ENCODE measurements at places on chromosomes 12 and 14.

GRCh38 chr12:130973906-130974305 lies 20.2 kb downstream of the ADGRD1 start:
- DNase-seq = no peak

- DNase-seq = no peak
These were observed 9.9 kb downstream of the GALNT9 start for GRCh38 chr12:132319359-132319950.

GRCh38 chr12:2049604-2050540 lies 2.9 kb upstream of the CACNA1C start:
- DNase-seq = peak; percentile 58

- peak; percentile 83 for DNase-seq
These were observed 24.3 kb upstream of the PCNX1 start for GRCh38 chr14:70882776-70883492.

DNA sequence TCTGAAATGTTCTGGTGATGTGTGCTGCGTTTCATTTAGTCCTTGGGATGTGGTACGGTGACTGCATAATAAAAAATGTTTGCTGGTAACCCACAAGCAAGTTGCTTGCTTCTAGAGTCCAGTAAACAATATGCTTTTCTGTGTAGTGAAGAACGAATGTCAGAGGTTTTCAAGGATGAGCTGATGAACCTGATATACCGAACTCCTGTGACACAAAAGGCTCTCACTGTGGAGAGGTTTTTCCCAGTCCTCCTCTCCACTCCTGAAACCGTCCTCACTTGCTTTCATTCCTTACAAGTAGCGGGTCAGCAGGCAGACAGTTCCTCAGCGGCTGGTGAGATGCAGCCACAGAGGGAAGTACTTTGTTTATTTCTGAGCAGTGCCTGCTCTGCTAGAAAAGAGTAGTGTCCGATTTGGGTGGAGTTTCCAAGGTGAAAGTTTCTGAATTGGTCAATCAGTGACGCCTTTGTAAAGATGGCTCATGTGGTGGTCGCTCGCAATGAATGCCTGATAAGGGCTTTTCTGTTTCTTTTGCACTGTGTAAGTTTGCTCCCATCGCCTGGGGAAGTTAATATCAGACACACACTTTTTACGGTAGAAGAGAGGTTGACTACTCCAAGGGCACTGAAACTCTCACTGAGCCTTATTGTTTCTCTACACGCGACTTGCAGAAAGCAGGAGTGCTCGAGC lies 3.0 kb downstream of the ETV6 start:
- DNase-seq = peak; percentile 53

DNA sequence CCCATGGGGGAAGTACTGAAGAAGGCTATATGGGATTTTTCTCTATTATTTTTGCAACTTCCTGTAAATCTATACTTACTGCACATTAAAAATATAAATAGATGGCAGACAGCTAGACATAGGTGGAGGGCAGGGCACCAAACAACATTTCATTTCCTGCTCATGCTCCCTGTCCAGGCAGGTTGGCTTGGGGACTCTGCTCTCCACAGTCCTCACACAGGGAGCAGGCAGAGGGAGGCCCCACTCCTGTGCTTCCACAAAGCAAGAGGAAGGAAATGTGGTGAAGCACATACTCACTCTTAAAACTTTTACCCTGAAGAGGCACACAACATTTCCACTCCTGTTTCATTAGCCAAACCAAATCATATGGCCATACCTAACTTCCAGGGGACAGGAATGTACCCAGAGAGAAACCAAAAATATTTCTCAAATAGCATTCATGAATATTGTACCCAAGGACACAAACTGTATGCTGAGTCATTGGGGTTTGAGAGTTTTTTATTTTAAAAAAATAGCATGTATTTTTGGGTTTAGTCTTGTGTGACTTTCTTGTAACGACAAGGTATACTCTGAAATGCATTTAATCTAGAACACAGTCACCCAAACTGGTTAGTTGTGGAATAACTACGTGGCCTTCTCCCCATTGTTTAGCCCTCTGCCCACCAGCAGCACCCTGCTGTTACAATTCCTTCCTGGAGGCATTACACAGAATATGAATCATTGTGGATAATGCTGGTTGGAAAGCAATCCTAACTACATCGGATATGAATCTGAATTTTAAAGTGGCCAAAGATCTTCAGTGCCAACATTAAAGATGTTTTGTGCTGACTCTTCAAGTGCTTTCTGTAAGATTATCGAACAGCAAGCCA lies 40.9 kb downstream of the RTN1 start:
- DNase-seq = no peak

GRCh38 chr14:99568567-99569560 lies 35.1 kb downstream of the CCDC85C start:
- DNase-seq = peak; percentile 33

DNA sequence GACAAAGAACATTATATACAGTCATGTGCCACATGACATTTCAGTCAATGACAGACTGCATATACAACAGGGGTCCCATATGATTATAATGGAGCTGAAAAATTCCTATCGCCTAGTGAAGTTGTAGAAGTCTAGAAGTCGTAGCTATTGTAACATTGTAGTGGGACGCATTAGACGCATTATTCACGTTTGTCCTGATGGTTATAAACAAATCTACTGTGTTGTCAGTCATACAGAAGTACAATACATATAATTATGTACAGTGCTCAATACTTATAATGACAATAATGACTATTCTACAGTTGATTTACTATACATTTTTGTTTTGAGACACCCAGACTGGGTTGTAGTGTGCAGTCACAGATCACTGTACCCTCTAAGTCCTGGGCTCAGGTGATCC lies 64.1 kb upstream of the AP4S1 start:
- no peak for DNase-seq

DNA sequence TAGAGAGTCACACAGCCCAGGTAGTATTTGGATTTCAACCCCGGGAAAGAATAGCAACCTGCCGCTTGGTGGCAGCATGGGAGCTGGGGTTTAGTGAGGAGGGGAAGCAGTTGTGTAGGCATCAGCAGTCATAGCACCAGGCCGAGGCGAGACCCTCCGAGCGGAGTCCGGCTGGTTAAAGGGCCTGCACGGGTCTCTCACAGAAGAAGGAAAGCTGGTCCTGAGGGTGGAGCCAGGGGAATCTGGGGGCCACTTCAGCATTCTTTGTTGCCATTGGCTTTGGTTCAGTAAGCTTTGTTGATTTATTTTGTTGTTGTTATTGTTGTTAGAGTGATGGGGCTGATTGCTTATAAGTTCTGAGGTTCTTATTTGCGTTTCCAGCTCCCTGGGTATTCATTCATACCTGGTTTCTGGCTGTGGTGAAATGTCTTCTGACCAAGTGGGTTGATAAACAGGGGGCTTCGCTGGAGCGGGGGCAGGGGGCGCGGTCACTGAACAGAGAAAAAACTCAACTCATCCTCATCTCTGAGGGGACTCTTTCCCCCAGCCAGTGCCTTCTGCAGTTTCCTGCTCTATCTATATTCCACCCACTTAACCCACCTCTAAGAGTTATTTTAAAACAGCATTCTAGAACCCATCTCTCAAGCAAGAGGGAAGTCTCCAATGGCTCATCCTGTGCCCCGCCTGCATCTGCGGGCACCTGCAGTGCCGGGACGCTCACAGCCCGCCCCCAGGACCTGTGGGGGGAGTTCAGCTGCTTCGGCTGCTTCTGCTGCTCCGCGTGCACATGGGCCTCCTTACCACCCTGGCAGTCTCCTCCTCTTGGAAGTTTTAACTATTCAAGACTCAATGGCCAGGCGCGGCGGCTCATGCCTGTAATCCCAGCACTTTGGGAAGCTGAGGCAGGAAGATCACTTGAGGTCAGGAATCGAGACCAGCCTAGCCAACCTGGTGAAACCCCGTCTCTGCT lies 11.6 kb downstream of the CKB start:
- DNase-seq = no peak

DNA sequence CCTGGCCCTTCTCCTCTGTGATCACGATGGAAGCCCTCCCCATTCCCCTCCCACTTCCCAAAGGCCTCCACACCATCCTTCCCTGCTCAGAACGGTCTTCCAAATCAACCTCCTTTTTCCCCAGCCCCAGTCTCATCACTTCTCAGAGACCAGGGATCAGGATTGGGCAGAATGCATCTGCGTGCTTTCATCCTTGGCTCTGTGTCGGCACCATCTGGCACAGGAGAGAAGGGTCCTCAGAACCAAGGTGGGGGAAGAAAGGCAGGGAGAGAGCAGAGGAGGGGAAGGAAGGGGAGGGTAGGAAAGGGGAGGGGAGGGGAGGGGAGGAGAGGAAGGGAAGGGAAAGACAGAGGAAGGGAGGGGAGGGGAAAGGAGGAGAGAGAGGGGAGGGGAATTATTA lies 52.4 kb upstream of the FICD start:
- DNase-seq = no peak

- DNase-seq = peak; percentile 41
These were observed 9.4 kb upstream of the CNIH1 start for GRCh38 chr14:54450535-54450934.

DNA sequence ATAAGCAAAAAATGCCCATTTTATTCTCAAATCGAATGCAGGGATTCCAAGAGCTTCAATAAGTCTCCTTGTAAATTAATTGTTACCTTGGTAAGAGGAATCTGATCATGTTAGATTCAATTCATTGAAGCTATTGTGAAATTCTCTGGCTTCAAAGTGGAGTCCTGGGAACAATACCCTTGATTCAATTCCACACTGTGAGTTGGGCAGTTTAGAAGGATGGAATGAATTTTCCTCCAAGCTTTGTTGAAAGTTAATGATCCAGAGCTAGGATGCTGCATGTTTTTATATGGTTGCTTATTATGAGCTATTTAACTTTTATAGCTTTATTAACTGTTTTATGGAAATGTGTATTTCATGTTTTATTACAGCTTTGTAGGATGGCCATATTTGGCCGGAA lies 89.9 kb upstream of the IGF1 start:
- DNase-seq = no peak

DNA sequence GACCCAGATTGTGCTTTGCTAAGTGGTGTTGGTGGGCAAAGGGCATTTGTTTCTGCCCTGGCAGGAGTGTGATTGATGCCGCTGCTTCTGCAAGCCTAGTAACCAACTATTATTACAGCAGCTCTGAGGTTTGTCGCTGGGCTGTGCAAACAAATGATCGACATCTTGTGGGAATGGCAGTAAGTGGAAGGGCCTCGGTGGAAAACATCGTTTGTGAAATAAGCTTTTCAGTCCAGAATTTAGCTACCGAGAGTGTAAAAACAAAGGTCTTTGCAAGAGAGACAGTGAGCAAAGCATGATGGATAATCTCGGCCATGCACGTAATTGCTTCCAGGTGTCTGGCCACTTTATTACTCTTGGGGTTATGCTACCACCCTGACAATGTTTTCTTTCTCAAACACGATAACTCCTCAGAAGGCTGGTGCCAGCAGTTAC lies 397.7 kb upstream of the PRICKLE1 start:
- DNase-seq = no peak

DNA sequence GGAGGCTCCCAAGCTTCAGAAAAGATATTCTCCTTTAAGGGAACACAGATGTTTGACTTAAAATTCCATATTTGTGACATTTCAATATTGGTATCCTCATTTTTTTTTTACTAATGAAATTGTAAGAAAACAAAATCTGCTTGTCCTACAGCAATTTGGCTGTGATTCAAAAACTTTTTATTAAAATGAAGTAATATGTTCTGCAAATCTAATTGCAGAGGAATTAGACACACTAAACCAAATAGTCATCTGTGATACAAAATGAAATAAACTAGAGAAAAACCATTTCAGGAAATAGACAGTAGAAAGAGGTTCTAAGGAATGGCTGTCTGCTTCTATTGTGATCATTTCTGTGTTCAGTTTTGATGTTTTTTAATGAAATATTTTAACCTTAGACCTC lies 50.1 kb upstream of the HIF1A start:
- no peak for DNase-seq

- DNase-seq = no peak
These were observed 53.6 kb downstream of the HECTD4 start for GRCh38 chr12:112328456-112329124.
